ENCODE measurements at places on chromosomes 1 and 21.

DNA sequence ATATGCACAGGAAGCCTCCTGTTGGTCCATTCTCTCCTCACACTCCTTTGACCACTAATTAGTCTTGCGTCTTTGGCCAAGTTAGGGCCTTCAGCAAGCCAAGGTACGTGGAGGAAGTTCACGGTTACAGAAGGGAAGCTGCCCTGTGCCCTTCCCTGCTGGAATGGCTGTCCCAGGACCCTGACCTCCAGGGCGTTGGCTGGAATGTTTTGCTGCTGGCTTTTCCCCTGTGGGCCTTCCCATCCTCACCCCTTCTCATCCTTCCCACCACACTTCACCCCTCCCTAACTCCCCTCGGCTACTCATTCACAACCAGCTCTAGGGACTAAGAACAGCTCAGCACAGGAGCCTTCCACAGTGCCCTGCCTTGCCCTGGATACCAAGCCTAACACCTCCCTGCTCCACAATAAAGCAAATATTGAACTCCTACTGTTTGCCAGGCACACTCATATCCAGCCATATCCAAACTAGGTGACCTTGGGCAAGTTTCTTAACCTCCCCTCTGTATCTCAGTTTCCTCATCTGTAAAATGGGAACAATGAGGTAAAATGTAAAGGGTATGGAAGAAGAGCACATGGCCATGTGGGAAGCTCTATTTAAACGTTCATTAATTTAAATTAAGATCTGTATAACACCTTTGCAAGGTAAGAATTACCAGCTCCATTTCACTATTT is 8.8 kb upstream of the CDCP2 start:
- DNase-seq: no peak

DNA sequence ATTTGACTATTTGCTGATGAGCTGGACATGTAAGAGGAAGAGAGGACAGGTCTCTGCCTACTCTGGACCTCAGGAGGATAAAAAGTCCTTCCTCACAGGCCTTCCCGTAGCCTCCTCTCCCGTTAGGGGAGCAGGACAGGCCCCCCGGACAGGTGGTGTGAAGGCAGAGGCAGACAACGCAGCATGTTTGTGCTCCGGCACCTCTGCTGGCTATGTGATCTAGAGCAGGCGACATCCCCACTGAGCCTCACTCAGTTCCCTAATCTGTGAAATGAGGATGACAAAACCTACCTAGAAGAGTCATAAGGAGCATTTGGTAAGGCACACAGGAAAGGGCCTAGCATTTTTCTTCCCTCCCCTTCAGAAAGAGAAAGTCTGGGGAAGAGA is 34.8 kb downstream of the KIAA1614 start:
- DNase-seq: no peak

DNA sequence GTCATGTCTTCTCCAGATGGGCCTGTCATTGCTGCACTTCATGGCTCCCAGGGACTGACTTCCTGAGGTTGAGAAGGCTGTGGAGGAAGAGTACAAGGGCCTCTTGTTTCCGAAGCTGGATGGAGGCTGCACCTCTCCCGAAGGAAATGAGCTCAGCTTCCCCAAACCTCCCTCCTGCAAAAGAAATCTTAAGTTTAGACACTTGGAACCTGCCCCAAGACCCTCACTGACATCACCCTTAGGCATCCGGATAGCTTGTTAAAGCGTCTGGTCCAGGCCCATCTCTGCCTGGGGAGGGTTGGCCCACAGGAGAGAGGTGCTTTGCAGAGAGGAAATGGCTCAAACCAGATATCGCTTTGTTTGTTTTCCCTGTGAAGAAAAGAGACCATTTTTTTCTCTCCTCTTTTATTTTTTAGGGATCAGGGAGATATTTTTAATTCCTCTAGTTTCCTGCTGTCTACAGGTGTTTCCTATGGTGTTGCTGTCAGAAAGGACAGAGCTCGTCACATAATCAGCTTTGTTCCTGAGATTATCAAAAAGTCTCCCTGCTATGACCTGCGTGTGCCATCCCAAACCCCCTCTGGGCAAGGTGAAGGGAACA is 25.0 kb downstream of the RCSD1 start:
- no peak for DNase-seq

GRCh38 chr21:31090376-31090775 is 52.1 kb upstream of the KRTAP19-8 start:
- DNase-seq: no peak

DNA sequence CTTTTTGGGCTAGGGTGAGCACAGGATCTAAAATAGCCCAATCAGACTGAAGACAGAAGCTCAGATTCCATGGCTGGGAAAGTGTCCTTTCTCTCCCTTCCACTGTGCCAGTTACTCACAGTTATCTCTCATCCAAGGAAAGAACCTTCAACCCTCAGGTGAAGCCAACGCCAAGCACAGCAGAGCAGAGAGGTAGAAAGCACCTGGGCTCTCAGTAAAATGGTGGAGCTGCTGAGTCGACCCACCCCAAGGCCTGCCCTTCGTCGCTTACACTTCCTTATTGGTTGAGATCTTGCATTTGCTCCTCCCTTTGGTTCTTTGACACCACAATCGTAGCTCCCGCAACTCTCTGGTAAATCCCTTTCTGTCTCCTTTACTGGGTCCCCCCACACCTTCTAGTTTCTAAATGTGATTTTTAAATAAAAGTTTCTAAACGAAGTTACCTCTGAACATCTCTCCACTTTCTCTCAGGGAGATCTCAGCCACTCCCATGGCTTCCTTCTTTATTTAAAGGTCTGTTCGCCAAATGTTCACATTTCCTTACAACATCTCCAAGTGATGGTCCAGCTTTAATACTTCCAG is 27.5 kb upstream of the SLC30A1 start:
- no peak for DNase-seq

GRCh38 chr1:20059847-20060246 is 10.1 kb upstream of the PLA2G5 start:
- DNase-seq: no peak

- DNase-seq: no peak
These were observed 6.6 kb upstream of the CALML6 start for GRCh38 chr1:1908506-1908791.

GRCh38 chr1:174786760-174787159 is 213.0 kb upstream of the CACYBP start:
- no peak for DNase-seq

DNA sequence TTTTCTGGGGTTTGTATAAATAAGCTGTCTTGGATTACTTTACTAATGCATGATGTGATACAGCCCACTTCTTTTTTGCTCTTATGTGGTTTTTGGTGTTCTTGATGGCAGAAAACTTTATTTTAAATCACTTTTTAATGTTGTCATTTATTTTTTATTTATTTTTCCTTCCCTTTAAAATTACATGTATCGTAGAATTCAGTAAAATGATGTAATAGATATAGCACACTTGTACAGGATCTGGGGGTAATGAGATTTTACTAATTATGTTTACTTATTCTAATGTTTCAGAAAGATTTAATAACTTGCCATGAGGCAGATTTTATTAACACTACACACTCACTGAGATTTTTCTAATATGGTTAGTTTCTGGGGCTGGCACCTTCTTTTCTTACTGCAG is 701 bp upstream of the B3GALT2 start:
- DNase-seq: no peak

GRCh38 chr1:169568497-169568896 is 17.8 kb downstream of the F5 start:
- DNase-seq: no peak

DNA sequence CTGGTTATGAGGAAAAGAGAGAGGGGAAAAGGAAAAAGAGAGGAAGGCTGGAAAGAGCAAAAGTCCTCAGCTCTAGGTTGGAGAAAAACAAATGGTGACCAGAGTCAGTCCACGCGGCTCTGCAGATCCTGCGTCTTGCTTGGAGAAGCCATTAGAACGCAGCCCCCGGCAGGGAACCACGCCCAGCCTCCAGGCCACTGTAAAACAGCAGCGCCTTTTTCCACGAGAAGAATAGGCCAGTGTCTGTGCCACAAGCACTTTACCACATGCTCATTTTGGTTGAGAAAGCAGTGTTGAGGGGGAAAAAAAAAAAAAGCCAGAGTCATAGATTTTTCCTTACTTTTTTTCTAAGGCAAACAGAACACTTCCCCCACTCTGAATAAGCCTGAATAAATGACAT is 846.9 kb upstream of the ADAMTS5 start:
- no peak for DNase-seq

GRCh38 chr1:200411406-200412257 is 1.8 kb upstream of the ZNF281 start:
- no peak for DNase-seq

DNA sequence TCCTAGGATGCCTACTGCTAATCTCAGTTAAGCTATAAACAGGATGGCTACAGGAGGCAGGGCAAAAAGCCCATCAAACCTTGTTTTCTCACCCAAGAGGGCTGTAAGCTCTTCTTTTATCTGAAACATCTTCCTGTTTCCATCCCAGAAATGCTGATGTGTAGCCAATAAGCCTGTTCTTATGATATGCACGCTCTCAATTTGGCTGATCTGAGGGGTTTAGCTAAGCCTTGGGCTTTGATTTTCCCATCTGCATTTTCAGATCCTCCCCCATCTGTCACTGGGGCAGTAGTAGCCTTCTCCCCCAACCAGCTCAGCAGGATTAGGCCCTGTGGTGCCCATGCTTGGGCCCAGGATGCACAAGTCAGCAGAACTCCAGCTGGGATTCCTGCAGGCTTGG is 105.0 kb downstream of the BRINP2 start:
- no peak for DNase-seq

DNA sequence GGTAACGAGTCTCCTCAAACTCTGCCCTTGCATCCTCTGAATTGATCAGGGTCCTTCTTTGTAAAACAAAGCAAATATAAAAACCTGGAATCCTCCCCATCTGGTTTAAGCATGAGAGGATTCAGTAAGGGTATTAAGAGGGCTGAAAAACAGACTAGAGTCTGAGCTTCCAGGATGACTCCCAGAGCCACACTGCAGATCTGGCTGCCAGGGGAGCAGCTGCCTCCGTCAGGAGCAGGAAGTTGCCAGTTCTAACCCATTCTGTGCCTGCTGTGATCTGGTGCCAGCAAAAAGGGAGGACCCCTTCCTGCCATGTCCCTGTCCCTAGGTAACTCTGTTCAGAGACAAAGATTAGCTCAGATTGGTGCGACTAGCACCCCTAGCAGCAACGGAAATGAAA is 27.5 kb downstream of the SERTAD4 start:
- DNase-seq: no peak

All from NCI-H1436 treated with DMSO at 0.1 percent for 48 hours (cell line).